ENCODE measurements at places on chromosomes 7 and 10.

GRCh38 chr7:31890198-31890597, 180.0 kb downstream of the PDE1C start:
- no peak for DNase-seq

DNA sequence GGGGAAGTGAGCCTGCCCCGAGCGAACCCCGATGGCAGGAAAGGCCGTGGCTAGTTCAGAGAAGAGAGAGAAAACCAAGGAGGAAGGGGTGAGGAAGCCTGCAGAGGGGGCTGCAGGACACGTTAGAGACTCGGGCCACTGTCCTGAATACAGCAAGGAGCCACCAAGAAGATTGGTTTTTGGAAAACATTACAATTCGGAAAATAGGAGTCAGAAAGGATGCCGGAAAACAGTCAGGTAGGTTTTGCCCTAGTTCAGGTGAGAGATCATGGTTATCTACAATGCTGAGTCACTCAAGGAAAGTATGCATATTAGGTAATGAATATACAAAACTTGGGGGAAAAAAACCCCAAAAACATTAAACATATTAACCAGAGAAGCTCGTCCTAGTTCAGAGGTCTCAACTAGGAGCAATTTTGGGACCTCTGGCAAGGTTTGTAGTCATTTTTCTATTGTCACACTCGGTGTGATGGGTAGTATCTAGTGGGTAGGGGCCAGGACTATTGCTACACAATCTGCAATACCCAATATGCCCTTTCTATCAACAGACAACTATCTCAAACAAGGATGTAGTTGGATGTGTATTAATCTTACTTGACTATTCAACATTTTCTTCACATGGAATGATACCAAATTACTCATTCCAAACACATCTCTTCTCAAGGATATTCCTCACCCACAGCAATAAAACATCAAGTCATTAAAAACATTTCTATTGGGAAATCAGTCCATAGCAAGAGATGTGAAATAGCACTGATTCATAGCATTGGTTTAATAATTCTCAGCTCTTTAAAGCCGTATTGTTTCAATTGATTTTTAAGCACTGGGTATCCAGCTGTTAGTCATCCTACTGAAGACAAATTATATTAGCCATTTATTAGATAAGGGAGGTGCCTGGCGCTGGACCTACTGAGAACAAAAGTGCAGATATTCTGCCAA, 74.4 kb upstream of the RSU1 start:
- DNase-seq: peak; percentile 16

GRCh38 chr7:154865984-154866685, 136.8 kb downstream of the PAXIP1 start:
- no peak for DNase-seq

- no peak for DNase-seq
These were observed 74.9 kb upstream of the COL13A1 start for GRCh38 chr10:69726850-69727249.

All from head of caudate nucleus (tissue), 42 donors.